ENCODE measurements at places on chromosomes 7 and 10. TPM values are rescaled to one million over a fixed set of nuclear protein-coding genes. Genes with fewer than 3 reads are reported as not detected.

The C7orf57 gene
- total RNA-seq = 1.00 TPM

The MBL2 gene
- total RNA-seq = not detected

The DRGX gene
- total RNA-seq = not detected

The CLIP2 gene
- 4.3 TPM for total RNA-seq

The TRUB1 gene
- total RNA-seq = 13.6 TPM

The ARHGEF35 gene
- 19.7 TPM for total RNA-seq

The PDE6C gene
- total RNA-seq = not detected

The GRM3 gene
- not detected for total RNA-seq

The SPDYE18 gene
- total RNA-seq = not detected

The RBAK gene
- 9.9 TPM for total RNA-seq

The SPDYE11 gene
- total RNA-seq = not detected

The CABCOCO1 gene
- not detected for total RNA-seq

The ANXA8L1 gene
- total RNA-seq = 193 TPM

The GIMAP2 gene
- total RNA-seq = 1.1 TPM

The DGKI gene
- 0.20 TPM for total RNA-seq

The AKR1D1 gene
- not detected for total RNA-seq

Measured in esophagus mucosa (tissue), 1 donor.